CD4-positive, alpha-beta T cell treated with Interleukin-1 beta for 1 hour (primary cell): ENCODE measurements at places on chromosomes 3 and 15.

DNA sequence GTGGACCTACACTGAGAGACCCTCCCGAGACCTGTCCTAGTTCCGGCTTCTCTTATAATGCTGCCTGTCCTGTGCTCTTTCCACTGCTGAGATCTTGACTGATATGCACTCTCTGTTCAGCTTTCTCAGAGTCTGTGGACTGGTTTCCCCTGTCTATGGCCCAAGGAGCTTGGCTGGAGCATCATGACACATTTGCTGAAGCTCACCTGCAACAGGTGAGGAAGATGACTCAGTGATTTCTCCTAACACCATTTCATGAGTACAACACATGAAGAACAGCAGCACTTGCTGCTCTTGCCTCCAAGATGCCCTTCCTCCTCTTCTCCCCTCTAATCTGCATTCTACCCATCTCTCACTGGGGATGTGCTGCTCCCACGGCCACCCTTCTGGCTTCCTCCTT lies 92.1 kb downstream of the DUT start:
- DNase-seq, result no peak

DNA sequence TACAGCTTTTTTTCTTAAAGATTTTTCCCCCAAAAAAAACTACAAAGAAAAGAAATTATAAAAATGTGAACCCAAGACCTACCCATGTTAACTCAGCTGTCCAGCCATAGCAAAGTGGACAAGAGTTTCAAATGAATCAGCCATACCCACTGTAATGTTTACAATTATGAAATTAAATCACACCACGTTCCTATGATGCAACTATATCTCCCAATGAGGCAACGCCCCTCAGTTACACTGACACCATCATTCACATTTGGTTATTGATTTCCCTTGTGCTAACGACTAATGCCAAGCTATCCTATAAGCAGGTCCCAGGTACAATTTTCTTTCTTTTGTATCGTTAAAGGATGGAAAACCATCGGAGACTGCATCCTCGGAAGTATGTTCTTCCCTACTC lies 115.1 kb upstream of the ICE2 start:
- DNase-seq, result no peak

GRCh38 chr3:110869736-110870135 lies 201.9 kb upstream of the NECTIN3 start:
- DNase-seq, result no peak

- no peak for DNase-seq
Observed at GRCh38 chr3:84601303-84601702, 357.5 kb upstream of the CADM2 start.

DNA sequence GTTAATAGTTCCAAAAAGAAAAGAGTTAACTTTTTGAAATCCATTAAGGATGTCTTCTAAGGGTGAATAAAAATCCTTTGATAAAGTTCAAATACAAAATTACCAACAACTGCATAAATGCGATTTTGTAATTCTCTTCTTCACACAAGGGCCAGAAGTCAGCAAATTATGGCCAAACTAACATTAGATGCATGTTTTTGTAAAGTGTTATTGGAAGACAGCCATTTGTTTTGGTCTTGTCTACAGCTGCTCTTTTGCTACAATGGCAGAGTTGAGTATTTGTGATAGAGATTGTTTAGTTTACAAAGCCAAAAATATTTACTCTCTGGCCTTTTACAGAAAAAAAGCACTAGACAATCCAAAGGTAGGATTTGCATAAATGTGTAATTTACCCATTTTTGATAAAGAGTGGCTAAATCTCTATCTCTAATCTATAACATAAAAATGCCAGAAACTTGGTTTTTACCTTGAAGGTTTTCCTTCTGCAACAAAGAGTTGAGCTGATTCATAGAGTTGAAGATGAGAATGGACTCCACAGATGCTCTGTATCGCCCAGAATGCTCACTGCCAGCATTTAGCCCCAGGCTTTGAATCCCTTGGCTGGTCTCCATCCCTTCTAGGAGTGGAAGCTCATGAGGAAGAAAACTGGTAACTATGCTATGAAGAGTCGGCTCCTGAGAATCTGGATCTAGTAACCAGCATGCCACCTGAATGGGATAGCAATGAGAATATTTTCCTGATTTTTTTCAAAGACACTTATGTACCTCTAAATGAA lies 64.5 kb downstream of the POLQ start:
- DNase-seq, result no peak
